ENCODE measurements at places on chromosomes 11 and 22.

GRCh38 chr11:14672635-14673034, 29.0 kb downstream of the PDE3B start:
- no peak for DNase-seq

DNA sequence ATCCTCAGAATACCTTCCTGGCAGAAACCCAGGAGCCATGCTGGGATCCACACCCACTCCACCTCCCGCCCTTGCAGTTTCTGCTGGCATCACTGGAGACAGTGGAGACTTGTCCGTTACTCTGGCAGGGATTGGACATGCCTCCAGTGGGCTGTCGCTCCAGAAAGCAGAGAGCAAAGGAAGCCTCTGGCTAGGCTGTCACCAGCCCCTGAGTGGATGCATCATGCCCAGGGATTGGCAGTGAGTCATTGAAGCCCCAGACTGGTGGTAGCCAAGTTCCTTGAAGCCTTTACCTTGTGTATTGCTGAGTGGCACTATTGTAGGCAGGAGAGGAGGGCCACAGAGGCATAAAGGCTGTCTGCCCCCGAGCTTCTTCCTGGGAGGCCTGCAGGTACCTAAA, 34.8 kb upstream of the E2F8 start:
- no peak for DNase-seq

DNA sequence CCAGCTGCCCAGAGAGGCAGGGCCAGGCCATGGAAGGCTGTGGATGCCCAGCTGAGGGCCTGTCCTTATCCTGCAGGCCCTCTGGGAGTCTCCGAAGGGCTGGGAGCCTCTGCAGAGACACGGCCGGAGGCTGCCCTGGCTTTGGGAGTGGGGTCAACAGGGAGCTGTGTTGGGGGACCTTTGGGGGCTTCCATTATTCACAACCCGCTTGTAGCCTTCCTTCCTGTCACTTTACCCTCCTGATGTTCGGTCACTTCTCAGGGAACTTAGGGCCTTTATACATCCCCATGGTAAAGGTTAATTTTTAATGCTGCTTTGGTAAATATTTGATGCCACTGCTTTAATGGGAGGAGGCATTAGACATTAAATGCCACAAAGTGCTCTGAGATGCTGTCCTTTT, 44.9 kb downstream of the SHISAL1 start:
- no peak for DNase-seq

GRCh38 chr11:7480113-7480512, 5.2 kb upstream of the OLFML1 start:
- no peak for DNase-seq

- DNase-seq = no peak
Observed at GRCh38 chr11:121478226-121478894, 25.6 kb upstream of the SORL1-AS1 start.

DNA sequence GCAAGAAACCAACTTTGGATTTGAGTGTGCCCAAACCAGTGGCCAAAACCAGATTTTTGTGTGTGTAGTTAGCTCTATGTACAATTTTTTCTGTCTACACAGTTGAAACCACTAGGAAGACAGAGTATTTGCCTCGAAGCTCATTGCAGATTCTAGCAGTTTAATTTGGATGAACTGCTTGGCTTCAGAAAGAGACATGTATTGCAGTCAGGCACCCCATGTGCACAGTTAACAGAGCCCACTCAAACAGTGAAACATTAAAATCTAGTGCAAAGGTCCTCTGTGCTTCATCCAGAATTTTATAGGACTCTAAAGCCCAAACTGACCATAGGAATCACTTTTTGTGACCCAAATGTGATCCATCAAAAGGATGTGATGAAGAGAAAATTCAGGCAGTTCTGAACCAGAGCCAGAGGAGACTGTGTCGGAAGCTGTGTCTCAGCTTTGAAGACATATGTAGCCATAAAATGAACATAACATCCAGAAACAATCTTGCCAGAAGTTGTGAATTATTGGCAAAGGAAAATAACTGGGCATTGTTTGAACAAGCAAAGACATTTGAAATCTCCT, 82.7 kb downstream of the PANX1 start:
- DNase-seq = no peak

- DNase-seq = no peak
Observed at GRCh38 chr11:73225851-73226250, 7.8 kb downstream of the P2RY2 start.

GRCh38 chr11:119672597-119672996, 56.4 kb downstream of the NECTIN1 start:
- DNase-seq = no peak

GRCh38 chr11:69049490-69049867, 747 bp downstream of the TPCN2 start:
- peak; percentile 28 for DNase-seq

DNA sequence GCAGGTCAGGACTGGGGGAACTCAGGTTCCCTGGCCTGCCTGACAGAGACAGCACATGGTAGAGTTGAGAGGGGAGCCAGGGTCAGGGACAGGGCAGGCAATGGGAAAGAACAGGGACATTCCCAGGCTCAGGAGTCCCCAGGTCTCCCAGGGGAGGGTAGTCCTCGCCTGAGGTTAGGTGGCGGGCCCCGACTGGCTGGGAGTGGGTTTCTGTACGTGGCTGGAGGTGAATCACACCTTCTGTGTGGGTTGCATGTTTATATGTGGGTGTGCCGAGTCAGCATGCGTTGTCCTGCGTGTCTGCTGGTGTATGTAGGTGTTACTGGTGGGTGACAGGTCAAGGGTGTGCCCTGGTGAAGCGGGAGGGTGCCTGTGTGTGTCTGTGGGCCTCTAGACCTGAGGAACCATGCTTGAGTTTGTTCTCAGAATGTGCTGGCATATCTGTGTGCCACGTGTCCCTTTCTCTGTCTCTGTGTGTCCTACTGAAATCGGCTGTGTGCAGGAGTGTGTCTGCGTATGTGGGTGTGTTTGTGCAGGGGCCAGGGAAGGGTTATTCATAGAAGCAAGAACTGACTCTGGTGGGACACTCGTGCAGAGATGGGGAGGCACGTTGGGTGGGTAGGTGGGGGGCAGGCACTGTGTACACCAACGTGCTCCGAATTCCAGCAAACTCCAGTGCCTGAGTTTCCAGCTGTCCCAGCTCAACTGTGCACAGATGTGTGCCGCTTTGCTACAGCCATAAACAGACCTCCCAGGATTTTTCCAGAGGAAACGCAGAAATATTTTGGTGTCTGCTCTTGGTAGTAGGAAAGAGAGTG, 23.8 kb upstream of the OAF start:
- DNase-seq = no peak

DNA sequence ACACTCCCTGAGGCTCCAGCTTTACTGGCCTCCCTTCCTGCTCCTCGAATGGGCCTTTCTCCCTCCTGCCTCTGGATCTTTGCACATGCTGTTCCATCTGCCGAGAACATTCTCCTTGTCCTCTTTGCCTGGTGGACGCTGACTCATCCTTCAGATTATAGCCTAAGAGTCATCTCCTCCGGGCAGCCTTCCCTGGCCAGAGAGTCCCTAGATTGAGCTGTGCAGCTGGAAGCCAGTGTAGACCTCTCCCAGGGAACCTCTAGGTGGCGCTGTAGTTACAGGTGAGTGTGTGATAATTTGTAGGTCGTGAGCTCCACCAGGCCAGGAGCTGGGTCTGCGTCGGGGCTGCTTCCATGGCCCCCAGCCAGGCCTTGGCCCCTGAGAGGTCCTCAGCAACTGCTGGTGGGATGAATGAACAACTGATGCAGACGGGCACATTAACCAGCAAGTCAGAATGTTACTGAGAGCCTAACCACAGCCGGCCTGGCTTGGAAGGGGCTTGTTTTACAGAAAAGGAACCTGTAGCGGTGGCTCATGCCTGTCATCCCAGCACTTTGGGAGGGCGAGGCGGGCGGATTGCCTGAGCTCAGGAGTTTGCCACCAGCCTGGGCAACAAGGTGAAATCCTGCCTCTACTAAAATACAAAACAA, 8.7 kb downstream of the PNPLA5 start:
- DNase-seq = peak; percentile 78

DNA sequence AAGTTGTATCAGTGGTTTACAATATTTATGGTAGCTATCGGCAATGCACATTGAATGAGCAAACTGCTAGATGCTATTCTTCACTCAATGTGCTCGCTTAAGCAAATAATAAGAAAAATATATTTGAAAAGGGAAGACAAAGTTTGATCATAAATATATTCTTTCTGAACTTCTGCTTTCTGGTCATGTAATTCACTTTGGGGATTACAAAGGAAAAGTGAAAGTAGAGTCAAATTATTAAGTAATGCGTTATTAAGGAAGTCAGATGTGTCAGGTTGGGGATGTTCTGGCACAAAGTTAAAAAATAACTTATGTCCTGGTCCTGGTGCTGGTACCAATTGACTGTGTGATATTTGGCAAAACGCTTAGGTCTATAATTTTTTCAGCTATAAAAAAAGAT, 98.0 kb upstream of the TRIM77 start:
- no peak for DNase-seq

DNA sequence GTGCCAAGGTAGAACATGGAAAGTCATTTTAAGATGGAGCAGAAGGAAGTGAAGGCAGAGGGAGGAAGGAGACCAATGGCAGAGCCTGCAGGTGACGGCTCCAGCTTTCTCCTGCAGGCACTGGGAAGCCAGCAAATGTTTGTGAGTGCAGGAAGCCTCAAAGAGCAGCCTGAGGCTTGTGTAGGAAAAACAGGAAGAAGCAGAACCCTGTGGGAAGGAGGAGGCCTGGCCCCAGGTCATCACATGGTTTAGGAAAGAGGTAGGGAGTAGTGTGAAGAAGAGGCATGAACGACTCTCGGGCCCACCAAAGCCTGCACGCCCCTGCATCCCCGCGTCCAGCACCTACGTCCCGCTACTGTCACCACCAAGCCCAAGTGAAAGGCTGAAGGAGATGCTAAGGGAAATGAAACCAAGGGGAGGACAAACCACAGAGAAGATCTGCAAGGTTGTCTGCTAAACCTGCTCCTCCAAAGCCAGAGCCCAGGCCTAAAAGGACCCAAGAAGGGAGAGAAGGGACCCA, 151.5 kb downstream of the CHST1 start:
- no peak for DNase-seq

- no peak for DNase-seq
Observed at GRCh38 chr11:132032555-132032954, 662.1 kb downstream of the NTM start.

DNA sequence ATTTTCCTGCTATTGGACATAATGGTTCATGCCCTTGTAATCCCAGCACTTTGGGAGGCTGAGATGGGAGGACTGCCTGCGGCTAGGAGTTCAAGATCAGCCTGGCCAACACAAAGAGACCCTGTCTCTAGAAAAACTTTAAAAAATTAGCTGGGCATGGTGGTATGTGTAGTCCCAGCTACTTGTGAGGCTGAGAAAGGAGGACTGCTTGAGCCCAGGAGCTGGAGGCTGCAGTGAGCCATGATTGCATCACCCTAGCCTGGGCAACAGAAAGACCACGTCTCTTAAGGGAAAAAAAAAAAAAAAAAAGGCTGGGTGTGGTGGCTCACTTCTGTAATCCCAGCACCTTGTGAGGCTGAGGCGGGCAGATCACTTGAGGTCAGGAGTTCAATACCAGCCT, 94.0 kb downstream of the APOL5 start:
- no peak for DNase-seq

- DNase-seq = no peak
Observed at GRCh38 chr11:122758974-122759373, 79.3 kb upstream of the CRTAM start.

DNA sequence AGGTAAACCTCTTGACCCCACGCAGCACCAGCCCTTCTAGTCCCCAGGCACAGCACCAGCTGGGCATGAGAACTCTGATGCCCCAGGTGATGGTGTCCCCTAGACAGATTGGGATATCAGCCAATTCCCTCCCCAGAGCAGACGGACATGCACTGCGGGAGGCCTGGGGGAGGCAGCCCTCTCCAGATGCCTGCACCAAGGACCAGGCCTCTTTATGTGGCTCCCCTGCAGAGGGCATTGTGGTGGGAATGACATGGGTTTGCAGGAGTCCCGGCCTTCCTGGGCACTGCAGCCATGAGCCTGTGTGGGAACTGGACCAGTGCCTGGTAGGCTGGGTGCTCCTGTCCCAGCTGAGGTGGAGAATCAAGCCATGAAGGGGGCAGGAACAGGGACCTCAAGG, 25.9 kb downstream of the PPM1F start:
- no peak for DNase-seq

GRCh38 chr11:94203070-94203469, 74.4 kb downstream of the PANX1 start:
- DNase-seq = no peak

DNA sequence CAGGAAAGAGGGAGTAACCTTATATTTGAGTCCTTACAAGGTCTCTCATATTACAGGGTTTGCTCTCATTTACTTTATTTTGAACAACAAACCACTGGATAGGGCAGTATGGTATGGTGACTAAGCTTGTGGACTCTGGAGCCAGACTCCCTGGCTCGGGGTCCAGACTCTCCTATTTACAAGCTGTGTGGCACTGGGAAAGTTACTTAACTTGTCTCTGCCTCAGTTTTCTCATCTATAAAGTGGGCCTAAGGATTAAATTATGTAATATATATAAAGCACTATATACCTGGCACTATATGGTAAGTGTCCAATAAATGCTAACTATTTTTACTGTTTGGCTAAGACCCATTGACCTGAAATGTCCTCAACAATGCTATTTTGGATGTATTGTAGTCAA, 1.7 kb upstream of the DCHS1 start:
- no peak for DNase-seq

GRCh38 chr11:35912883-35913624, 30.8 kb upstream of the LDLRAD3 start:
- DNase-seq = no peak

DNA sequence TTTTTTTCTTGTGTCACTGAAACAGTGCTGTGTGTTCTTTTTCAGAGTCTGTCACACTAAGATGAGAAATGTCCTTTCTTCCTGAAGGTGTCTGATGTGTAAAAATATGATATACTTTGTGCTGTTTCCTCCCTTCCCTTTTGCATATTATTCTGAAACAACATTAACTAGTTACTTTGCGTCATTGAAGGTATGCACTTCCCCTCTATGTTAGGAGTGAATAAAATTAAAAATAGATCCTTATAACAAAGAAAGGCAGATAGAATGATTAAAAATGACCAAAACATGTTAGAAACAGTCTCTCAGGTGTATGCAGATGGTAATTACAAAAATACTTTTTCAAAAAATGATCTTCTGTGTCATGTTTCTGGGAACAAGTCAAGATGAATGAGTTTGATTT, 1.6 kb upstream of the RAB30 start:
- no peak for DNase-seq

DNA sequence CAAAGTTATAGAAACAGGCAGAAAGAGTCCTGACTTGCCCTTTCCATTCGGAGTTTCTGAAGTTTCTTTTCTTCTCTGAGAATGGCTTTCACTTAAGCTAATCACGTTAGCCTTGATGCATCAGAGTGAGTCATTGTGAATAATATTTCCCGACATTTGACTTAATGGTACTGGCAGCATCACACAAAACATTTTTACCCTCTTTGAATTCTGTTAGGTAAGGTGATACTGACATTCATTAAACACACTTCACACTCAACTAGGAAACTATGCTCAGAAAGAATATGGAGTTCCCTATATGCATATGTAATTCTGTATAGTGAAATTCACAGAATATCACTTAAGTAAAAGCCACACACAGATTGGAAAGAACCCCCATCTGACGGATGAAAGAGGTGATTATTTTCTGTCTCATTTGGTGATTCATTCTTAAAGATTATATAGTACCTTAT, 120.8 kb upstream of the ARHGAP20 start:
- DNase-seq = no peak

GRCh38 chr11:2219318-2220017, 47.9 kb upstream of the TH start:
- DNase-seq = no peak

GRCh38 chr22:34814260-34815025, 251.5 kb upstream of the ISX start:
- DNase-seq = no peak
